Progenitor cell of endocrine pancreas (in vitro differentiated cells): ENCODE measurements at places on chromosomes 5 and 9. TPM values are rescaled to one million over a fixed set of nuclear protein-coding genes. Genes with fewer than 3 reads are reported as not detected.
A peak's percentile ranks its signal among the peaks of the same experiment; 100 is the strongest.

DNA sequence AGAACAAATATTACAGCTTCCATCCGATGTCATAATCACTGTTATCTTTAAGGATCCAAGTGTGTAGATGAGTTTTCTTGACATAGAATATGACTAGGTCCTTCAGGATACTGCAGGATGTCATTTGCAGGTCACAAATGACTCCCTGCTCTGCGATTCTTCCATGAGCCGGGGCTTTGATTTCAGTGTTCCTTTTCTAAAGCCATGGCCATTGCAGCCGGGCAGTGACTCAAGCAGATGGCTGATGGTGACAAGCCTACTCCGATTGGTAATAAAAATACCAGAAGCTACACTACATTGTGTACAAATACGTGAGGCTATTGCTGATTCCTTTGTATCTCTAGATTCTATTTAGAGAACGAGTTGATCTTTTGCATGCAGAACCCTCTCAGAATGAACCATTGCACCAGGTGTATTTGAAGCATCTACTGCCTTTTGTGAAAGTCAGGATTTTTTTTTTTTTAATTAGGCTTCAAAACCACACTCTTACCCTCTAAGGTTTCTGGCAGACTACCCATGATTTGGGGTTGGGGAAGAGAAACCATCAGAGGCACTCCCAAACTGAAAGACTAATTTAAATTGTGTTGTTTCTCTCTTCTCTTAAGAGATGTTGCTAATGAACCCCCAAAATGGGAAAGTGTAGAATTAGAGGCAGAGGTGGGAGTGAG, 271.0 kb upstream of the ADRA1B start:
- H3K27ac ChIP-seq: no peak overlapping the region
- no peak for DNase-seq
- H3K4me3 ChIP-seq: no peak overlapping the region
- no peaks in the 10 kb centered on the region for H3K27me3 ChIP-seq

DNA sequence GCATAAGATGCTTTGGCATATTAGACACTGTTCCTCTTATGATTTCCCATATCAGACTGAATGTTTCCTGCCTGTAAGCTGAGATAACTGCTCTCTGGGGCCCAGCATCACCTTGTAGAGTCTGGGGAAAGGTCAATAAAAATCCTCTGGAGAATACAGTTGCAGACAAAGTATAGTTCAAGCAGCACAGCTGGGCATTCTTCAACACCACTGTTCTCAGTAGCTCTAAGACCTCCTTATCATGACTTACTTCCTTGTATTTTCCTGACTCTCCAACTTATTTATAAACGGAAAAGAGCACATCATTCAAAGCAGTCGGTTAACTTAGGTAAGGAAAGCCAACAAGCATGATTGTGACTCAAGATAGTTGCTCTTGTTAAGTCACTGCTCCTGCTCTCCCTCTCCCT, 208.7 kb upstream of the RASEF start:
- no peak overlapping the region for H3K4me3 ChIP-seq
- H3K36me3 ChIP-seq: no peaks in the 10 kb centered on the region
- H3K27me3 ChIP-seq: no peaks in the 10 kb centered on the region
- H3K4me1 ChIP-seq: peaks cover 38% of the 10 kb centered on the region
- H3K27ac ChIP-seq: peak overlapping the region; percentile 11
- no peak for DNase-seq

DNA sequence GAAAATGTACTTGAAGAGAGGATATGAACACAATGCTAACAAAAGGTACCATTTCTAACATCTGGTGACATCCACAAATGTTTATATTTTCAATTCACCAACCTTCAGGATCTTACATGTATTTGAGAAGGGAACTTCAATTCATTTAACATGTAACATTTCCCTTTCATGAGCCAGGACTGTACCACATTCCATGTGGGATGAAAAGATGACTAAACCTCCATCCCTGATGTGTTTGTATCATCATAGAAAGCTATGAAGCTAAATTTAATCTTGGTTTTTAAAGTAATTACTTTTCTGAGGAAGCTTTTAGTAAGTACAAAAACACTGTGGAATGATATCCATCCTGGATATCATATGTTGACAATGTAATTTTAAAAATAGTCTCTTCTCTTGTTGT, 78.2 kb upstream of the GNA14 start:
- H3K4me1 ChIP-seq: no peaks in the 10 kb centered on the region
- H3K36me3 ChIP-seq: peaks cover 37% of the 10 kb centered on the region
- H3K4me3 ChIP-seq: no peak overlapping the region
- no peaks in the 10 kb centered on the region for H3K27me3 ChIP-seq
- H3K27ac ChIP-seq: no peak overlapping the region
- no peak for DNase-seq

The FTMT gene
- total RNA-seq: not detected in 2 replicates

The PCDHB8 gene
- 2.0 and 2.8 TPM in 2 replicates for total RNA-seq

The GPR151 gene
- not detected in 2 replicates for total RNA-seq

The GABRP gene
- 3.1 and 5.1 TPM in 2 replicates for total RNA-seq

- H3K4me3 ChIP-seq: no peak overlapping the region
- peaks cover 9% of the 10 kb centered on the region for H3K36me3 ChIP-seq
- no peaks in the 10 kb centered on the region for H3K27me3 ChIP-seq
- no peaks in the 10 kb centered on the region for H3K4me1 ChIP-seq
- DNase-seq: no peak
Measured at GRCh38 chr9:100322954-100323536, 29.7 kb downstream of the TEX10 start.

DNA sequence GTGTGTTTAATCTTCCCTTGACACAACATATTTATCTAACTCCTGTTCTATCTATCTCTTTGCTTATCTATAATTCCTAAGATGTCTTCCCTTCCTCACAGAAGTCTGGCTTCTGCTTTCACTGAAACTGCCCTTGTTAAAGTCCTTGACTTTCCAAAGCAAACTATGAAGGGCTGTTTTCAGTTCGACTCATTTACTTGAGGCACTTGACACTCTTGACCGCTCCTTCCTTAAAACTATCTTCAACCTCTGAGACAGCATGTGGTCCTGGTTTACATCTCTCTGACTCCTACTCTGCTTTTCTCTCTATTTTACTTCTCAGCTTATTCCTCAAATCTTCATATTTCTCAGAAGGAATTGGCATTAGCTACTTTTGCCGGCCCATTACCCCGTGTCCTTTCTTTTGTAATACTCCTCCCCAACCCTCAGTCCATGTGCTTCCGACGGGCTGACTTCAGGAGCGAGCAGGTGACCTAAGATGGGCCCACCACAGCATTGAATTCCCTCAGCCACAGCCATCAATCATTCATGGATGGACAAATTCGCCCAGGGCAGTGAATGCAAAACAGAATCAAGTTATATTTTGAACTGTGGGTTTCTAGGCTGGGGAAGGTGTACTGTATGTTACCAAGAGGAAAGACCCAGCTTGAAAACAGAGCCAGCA, 1089.2 kb downstream of the PTPRD start:
- H3K4me1 ChIP-seq: peaks cover 25% of the 10 kb centered on the region
- no peaks in the 10 kb centered on the region for H3K27me3 ChIP-seq
- H3K36me3 ChIP-seq: no peaks in the 10 kb centered on the region
- H3K4me3 ChIP-seq: no peak overlapping the region

DNA sequence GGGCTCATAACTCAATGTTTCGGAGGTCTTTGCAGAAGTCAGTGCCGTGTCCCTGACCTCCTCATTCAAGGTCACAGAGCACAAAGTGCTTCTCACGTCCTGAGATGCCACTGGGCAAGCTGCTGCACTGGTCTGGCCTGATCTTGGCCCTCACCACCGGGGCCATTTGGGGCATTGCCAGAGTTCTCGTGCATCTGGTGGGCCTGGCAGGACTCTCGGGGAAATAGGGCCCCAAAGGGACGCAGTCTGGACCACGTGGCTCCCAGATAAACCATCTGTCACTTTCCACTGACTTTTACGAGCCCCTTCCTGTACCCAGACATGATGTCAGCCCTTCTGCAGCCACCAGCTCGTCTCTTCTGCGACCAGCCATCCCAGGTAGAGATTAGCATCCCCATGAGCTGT, 54.8 kb downstream of the HRH2 start:
- H3K27ac ChIP-seq: no peak overlapping the region
- H3K36me3 ChIP-seq: peaks cover 14% of the 10 kb centered on the region
- DNase-seq: no peak
- H3K4me3 ChIP-seq: no peak overlapping the region
- peaks cover 42% of the 10 kb centered on the region for H3K27me3 ChIP-seq
- H3K4me1 ChIP-seq: no peaks in the 10 kb centered on the region

DNA sequence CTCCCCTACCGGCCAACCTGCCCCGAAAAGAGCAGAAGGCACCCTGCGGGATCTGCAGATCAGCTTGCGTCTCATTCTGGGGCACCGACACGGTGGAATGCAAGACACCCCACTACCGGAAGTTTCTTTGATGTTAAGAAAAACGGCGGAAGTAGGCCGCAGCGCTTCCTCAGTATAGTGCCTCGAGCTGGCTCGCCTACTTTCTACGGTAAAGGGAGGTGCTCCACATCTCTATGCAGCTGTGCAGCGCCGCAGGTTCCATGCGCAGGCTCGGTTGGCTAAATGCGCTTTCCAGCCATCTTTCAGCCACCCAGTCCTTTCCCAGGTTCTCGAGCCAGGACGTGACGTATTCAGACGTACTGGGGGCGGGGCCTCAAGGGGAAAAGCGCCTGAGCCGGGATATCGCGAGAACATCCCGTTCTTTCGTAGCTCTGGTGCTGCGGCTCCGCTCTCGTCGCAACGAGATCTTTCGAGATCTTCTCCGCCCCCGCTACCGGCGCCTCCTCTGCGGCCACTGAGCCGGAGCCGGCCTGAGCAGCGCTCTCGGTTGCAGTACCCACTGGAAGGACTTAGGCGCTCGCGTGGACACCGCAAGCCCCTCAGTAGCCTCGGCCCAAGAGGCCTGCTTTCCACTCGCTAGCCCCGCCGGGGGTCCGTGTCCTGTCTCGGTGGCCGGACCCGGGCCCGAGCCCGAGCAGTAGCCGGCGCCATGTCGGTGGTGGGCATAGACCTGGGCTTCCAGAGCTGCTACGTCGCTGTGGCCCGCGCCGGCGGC, at the start of gene HSPA4:
HSPA4 (plus strand) TSS at position 472 of the 775 bp plus-strand sequence; CDS start at position 710, 238 bp downstream.
- H3K4me3 ChIP-seq: peak within 1 kb of the TSS; percentile 94
- H3K27me3 ChIP-seq: no peaks in the 10 kb centered on the region
- peak within 1 kb of the TSS; percentile 100 for H3K27ac ChIP-seq
- DNase-seq: peak; percentile 94
- H3K36me3 ChIP-seq: peaks cover 2% of the 10 kb centered on the region
- H3K4me1 ChIP-seq: peaks cover 34% of the 10 kb centered on the region

DNA sequence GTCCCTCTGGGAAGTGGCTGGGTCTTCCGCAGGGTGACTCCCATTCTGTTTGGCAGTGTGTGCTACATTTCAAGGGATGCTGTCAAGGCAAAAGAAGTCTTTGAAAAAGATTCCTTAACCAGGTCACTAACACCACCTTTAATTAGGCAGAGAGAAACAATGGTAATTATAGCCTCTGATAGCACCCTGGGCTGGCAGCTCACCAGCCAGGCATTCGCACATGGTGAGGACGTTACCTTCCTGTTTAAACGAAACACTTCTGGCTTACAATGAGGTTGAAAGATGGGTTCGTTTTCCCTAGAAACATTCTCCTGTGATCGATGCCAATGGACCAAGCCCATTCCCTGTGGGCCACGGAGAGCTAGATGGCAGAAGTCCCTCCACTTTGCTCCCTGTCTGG, 230.1 kb upstream of the PANK3 start:
- H3K27me3 ChIP-seq: no peaks in the 10 kb centered on the region
- H3K4me3 ChIP-seq: no peak overlapping the region

The NUTM2G gene
- not detected in 2 replicates for total RNA-seq

DNA sequence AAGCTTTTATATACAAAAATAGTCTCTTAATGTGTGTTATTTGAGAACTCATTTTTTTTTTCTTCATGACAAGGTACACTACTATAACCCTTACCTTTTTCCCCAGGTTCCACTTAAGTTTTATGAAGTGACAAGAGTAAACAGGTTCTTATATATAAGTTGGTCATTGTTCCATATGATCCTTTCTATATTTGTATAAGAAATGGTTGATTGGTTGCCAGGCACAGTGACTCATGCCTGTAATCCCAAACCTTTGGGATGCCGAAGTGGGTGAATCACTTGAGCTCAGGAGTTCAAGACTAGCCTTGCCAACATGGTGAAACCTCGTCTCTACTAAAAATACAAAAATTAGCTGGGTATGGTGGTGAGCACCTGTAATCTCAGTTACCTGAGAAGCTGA, 108.3 kb downstream of the PCSK1 start:
- H3K4me3 ChIP-seq: no peak overlapping the region
- no peak for DNase-seq
- no peaks in the 10 kb centered on the region for H3K36me3 ChIP-seq
- peaks cover 23% of the 10 kb centered on the region for H3K4me1 ChIP-seq
- H3K27ac ChIP-seq: no peak overlapping the region

DNA sequence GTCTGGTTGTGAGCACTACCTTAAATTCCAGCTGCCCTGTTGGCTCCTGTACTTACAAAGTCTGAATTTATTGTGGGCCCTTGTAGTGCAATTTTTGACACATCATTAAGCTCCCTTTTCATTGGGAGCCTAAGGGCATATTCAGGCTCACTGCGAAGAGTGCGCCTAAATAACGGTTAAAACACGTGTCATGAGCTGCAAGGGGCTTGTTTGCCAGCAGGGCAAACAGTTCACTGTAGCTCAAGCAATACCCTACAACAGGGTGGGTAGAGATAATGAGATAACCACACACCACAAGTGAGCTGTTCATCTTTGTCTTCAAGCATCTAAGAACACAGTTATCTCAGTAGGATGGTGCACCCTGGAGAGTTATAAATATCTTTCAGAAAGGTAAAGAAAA, 214.2 kb downstream of the SLF1 start:
- H3K27ac ChIP-seq: no peak overlapping the region
- no peak overlapping the region for H3K4me3 ChIP-seq
- H3K27me3 ChIP-seq: peaks cover under 1% of the 10 kb centered on the region
- no peaks in the 10 kb centered on the region for H3K36me3 ChIP-seq
- no peaks in the 10 kb centered on the region for H3K4me1 ChIP-seq

DNA sequence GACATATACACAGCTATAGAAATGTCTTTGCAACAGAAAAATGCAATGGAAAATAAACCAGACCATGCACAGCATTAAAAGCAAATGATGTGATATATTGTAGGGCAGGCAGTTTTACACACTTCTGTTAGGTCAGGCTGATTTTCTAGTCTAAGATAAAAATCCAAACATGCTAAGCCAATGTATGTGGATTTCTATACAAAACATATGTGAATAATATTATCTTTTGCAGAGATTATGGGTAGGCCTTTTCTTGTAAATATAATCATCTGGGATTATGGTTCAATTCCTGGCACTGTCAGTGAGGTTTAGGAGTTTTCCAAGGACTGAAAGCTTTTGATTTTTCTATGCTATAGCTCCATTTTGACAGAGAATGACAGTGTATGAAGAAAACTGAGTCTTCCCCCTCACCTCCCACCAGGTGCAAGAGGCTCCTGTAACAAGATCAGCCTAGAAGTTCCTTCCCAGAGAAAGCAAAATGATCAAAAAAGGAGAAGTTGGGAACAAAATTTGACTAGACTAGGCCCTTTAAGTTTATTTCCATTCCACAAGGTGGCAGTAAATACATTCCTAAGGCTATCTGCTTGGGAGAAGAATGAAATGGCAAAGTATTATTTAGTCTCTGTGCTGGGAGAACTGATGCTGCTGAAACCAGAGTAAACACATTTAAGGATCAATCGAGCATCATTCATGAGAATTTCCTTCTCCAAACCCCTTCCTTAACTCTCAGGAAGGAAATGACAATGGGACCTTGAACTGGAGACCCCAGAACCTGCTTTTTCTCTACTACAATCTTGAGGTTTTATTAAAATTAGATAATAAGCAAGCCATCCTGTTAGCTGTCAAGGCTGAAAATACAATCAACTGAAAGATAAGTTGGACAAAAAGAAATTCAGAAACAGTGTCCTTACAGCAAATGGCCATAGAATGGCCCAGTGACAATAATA, 133.0 kb upstream of the TUT7 start:
- H3K27me3 ChIP-seq: peaks cover 6% of the 10 kb centered on the region
- no peaks in the 10 kb centered on the region for H3K36me3 ChIP-seq
- peaks cover 6% of the 10 kb centered on the region for H3K4me1 ChIP-seq
- no peak overlapping the region for H3K27ac ChIP-seq

- H3K4me1 ChIP-seq: no peaks in the 10 kb centered on the region
- H3K36me3 ChIP-seq: no peaks in the 10 kb centered on the region
- no peak for DNase-seq
Measured at GRCh38 chr5:74235552-74235951, 405.0 kb downstream of the ENC1 start.
